ENCODE measurements at places on chromosomes 11 and 22.

GRCh38 chr11:96317985-96318384, 25.0 kb downstream of the MAML2 start:
- DNase-seq, result no peak

DNA sequence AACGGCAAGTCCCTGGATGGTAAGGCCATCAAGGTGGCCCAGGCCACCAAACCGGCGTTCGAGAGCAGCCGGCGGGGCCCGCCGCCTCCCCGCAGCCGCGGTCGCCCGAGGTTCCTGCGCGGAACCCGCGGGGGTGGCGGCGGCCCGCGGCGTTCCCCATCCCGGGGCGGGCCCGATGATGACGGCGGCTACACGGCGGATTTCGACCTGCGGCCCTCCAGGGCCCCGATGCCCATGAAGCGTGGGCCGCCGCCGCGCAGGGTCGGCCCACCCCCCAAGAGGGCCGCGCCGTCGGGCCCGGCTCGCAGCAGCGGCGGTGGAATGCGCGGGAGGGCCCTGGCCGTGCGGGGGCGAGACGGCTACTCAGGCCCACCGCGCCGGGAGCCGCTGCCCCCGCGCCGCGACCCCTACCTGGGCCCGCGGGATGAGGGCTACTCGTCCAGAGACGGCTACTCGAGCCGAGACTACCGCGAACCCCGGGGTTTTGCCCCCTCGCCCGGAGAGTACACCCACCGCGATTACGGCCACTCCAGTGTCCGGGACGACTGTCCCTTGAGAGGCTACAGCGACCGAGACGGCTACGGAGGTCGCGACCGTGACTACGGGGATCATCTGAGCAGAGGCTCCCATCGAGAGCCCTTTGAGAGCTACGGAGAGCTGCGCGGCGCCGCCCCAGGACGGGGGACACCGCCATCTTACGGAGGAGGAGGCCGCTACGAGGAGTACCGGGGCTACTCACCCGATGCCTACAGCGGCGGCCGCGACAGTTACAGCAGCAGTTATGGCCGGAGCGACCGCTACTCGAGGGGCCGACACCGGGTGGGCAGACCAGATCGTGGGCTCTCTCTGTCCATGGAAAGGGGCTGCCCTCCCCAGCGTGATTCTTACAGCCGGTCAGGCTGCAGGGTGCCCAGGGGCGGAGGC, 792 bp downstream of the RBMXL2 start:
- no peak for DNase-seq

DNA sequence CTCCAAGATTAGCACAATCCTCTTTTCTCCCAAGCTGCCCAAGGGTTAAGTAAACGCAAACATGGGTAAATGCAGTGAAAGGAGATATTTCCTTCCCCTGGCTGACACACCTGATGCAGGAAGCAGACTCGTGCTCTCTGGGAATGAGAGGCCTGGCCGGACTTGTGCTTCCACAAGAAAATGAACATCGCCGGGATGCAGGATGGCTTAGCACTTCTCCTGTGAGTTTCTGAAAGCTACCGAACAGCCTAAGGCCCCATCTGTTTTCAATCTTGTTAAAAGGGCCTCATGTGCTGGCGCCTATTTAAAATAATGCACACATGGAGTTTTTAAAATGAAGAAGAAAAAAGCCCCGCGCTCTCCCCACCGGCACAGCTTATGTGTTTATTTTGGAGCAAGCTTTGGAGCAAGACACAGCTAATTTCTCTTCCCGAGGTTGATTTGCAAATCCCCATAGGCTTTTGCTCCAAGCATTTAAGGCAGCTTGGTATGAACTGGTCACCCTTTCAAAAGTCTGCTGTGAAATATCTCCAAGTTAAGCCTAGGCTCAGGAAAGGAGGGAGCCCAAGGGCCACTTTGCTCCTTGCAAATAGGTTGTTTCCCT, 100.9 kb downstream of the SYN3 start:
- no peak for DNase-seq

GRCh38 chr11:87256694-87257340, 219.1 kb downstream of the TMEM135 start:
- no peak for DNase-seq

GRCh38 chr22:17769013-17769715, 5.1 kb downstream of the BID start:
- no peak for DNase-seq

GRCh38 chr11:68988491-68988890, 7.7 kb upstream of the MRGPRD start:
- no peak for DNase-seq

DNA sequence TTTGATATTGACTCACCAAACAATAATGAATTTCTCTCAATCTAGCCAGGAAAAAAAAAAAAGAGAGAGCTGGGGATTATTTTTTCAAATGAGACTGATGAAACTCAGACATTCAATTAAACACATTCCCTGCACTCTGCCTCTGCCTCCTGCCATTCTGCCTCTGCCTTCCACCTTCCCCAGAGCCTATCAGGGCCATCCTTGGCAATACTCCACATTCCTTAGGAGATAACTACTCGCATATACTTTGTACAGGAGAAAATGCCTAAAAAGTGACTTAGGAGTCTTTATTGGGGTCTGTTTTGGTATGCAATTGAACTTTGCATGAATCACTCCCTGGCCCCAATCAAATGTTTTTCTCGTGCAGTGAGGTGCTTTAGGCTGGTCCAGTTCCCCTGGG, 246.6 kb upstream of the PLET1 start:
- DNase-seq, result no peak

DNA sequence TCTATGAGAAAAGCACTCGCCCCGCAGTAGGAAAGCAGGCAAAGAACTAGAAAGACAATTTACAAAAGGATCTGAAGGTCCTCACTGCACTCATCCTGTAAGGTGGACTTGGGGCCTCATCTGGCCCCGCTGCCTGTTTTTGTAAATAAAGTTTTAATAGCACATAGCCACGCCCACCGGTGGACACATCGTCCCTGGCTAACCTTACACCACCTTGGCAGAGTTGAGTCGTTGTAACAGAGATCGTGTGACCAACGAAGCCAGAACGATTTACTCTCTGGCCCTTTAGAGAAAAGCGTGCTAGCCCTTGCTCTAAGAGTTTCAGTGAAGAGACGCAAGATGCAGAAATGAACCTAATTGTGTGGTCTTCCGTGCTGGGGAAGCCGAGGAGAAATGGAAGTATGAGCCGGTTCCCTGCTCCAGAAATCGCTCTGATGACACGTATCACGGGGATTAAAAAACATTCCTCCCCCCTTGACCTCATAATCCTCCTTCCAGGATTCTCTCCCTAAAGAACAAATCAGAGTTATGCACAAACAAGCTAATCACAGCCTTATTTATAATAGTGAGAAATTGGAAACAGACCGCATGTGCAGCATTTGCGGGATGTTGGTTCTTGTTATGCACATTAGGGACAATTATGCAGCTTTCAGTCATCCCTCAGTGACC, 80.1 kb downstream of the CDKN1C start:
- no peak for DNase-seq

GRCh38 chr22:40965936-40966725, 15.0 kb downstream of the RBX1 start:
- DNase-seq, result no peak

- no peak for DNase-seq
Measured at GRCh38 chr11:749731-750130, 2.5 kb downstream of the TALDO1 start.

All from LoVo (cell line).